ENCODE measurements at places on chromosomes 7 and 10.

GRCh38 chr10:3844491-3845025 is 59.5 kb upstream of the KLF6 start:
- no peak for DNase-seq

GRCh38 chr7:30468791-30469190 is 9.8 kb downstream of the NOD1 start:
- DNase-seq, result no peak

DNA sequence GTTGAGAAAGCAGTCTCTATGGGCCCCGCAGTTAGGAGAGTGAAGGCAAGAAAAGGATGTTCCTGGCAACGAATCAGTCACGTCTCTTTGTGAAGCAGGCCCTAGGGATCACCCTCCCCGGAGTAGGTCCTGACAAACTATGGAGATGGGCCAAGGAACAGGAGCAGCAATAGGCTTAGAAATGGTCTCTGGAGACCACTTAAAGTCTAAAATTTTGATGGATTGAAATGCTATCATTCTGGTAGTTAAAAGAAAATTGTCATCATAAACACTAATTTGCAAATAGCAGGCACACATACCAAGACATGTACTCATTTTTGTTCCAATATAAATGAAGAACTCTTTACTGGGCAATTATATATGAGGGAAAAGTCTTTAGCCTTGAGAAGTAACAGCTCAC is 123.5 kb downstream of the ITGB8 start:
- no peak for DNase-seq

GRCh38 chr10:19652750-19653149 is 163.5 kb upstream of the PLXDC2 start:
- DNase-seq, result no peak

GRCh38 chr7:12554351-12554750 is 16.2 kb upstream of the SCIN start:
- no peak for DNase-seq

DNA sequence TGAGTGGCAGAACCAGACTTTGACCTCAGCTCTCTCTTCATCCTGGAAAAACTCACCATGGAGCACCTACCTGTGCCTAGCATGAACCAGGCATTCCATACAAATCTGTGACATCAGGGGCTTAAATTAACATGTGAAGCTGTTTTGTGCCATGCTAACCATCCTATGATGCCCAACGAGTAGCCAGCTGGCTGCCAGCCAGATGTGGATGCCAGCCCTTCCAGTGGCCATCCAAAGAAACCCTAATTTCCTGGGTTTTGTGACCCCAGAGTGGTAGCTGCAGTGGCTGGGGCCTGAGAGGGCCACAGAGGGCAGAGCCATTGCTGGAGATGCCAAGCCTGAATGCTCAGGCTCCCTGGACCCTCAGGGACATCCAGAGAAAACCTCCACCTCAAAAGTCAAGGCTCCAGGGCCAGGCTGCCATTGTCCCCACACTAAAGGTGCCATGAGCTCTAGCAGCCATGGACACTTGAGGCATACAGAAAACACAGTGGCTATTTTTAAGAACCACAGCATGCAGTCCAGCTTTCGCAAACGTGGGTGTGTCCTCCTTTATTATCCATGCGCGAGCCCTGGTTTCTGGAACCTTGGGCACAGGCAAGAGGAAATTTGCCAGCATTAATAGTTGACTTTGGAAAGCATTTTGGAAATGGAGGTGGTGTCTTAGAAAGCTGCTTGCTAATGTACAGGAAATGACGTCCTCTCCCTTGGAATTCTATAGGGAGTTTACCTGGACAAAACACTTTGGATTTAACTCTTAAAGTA is 6.0 kb downstream of the CPXM2 start:
- DNase-seq, result no peak

DNA sequence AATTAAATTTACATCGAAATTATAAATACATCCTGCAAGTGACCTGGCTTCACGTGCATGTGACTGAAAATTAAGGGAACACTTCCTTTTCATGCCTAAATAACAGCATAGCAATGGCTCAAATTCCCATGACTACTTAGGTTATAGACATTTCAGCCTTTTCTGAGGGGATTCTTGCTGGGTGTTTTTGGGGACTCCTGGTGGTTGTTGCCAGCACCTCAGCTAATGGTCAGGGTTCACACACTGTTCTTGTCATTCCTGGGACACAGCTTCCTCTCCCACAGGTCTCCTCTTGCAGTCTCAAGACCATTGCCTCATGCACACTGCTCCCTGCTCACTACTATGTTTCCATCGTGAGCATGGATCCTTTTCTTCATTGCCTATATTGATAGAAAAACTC is 148.9 kb upstream of the GLI3 start:
- no peak for DNase-seq

GRCh38 chr10:5814110-5815107 is 1.2 kb upstream of the GDI2 start:
- peak; percentile 5 for DNase-seq

GRCh38 chr10:59047180-59047579 is 129.3 kb upstream of the PHYHIPL start:
- DNase-seq, result no peak

DNA sequence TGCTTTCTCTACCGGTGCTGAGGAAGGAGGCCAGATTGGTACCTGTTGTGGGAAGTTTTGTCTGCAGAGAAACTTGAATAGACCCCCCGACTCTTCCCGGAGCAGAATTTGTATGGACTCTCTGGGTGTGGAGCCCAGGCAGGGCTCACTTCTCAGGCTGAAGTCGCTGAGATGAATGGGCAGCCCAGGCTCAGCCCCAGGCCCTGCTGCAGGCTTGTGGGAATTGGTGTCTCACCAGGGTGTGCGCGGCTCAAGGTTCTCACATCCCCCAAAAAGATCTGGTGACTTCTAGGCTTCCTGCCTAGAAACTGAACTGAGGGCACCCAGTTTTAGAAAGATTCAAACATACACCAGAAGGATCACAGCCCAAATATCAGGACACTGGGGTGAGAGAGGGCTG is 103.5 kb downstream of the NEURL1 start:
- no peak for DNase-seq

DNA sequence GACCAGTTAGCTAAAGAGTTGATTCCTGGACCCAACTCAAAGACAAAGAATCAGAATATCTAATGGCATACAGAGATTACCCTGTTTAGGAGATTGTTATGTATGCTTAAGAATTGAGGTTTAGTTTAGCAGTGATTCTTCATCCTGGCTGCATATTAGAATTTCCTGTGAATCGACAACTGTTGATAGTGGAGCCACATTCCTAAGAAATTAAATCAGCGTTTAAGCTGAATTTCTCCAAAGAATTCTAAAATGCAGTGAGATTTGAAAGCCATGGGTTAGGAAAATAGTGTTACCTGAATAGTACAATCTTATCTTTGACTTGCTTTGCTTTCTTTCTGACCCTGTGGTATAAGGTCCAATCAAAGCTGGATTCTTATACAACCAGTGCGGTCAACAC is 16.4 kb upstream of the FERD3L start:
- no peak for DNase-seq

GRCh38 chr7:134465491-134465890 is 6.6 kb upstream of the AKR1B1 start:
- no peak for DNase-seq

- no peak for DNase-seq
These were observed 245.9 kb upstream of the PODXL start for GRCh38 chr7:131802195-131802864.

- DNase-seq, result no peak
These were observed 1.8 kb downstream of the FRMPD2 start for GRCh38 chr10:48272682-48273081.

GRCh38 chr7:1738511-1738910 is 68.4 kb downstream of the ELFN1 start:
- no peak for DNase-seq

GRCh38 chr7:102912742-102913141 is at the start of gene LRRC17:
LRRC17 (plus strand) TSS chr7:102913000; CDS start chr7:102933914, 20,914 bp downstream.
- peak; percentile 82 for DNase-seq

DNA sequence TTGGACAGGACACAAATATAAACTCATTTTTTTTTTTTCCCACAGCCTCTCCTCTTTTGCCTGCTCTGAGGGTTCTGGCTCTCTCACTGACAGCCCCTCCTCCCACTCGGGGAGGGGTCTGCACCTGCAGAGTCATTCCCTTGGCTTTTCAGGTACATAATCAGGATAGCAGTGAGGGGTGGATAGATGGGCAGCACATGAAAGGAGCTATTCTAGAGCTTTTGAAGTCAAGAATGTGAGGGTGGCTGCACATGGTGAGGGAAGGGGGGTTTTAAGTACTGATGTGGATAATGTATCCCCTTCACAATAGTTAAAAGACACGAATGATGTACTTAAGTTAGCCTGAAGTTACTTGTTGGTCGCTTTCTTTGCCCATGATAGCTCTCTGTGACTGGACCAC is 76.2 kb downstream of the CFAP58 start:
- no peak for DNase-seq

- no peak for DNase-seq
These were observed 3.2 kb downstream of the OPN4 start for GRCh38 chr10:86657396-86658011.

DNA sequence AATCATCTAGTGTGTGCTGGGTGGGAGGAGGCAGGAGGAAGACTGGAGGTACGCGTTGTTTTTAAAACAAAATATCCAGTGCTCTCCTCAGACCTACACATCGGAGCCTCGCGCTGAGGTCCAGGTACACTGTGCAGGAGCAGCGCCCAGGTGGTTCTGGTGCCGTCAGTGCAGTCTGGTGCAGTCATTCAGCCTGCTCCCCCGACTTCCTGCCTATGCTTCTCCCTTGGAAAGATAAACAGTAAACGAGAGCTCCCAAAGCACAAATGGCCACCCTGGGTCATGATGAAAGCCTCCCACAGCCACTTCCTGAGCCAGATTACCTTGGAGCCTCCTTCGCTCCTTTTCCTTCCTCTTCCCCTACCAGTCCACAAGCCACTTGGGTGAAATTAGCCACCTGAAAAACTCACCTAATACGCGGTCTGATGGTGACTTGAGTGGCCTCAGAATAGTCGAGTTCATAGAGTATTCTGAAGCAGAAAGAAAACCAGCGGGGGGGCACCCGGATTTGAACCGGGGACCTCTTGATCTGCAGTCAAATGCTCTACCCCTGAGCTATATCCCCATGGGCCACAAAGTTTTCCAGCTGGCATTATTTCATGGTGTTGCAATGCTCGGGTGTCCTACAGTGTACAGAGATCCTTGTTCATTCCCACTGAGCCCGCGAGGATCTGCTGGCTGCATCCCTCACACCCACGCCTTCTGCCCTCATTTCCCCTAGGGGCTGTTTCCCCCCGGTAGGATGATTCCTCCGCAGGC is 82.5 kb downstream of the ZNF467 start:
- DNase-seq, result peak; percentile 89

- no peak for DNase-seq
These were observed 17.3 kb downstream of the CAMK2B start for GRCh38 chr7:44307905-44308595.

DNA sequence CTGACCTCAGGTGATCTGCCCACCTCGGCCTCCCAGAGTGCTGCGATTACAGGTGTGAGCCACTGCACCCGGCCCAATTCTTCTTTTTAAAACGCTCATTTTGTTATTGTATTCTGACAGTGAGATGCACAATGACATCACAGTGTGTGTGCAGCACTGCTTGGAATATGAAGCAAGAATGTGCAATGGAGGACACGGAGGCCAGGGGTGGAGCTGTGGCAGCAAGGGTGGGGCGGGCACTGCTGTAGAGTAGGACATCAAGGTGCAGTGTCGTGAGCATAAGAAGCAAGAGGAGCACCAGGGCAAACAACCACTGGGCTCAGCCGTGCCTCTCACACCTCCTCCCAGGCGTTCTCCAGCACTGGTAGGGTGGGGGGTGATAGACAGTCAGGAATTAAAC is 26.8 kb upstream of the GRID1 start:
- no peak for DNase-seq

DNA sequence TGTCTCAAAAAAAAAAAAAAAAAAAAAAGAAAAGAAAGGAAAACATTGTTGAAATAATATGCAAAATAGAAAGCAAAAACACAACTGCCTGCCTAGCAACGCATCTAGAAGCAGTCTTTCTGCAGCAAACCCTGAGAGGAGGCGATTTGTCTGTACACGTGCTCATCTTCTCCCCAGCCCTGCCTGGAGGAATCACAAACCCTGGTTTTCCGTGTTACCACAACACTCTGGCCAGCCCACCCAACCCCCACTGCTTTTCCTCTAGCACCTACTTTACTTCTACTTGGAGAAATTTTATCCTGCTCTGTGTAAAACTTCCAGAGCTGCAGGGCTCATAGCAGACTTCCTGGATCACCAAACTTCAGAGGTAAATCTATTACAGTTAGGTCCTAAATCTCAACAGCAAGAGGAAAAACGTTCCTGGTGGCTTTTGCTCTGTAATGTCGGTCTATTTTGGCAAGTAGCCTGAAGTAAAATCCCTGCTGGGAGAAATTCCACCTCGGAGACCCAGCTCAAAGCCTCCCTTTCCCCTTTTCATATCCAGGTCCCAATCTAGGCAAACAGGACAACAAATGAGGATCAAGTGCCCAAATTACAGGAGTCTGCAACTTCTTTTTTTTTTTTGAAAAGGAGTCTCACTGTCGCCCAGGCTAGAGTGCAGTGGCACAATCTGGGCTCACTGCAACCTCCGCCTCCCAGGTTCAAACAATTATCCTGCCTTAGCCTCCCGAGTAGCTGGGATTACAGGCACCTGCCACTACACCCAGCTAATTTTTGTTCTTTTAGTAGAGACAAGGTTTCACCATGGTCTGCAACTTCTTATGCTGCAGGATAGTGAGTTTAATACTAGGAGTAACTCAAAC is 91.6 kb downstream of the DNMBP start:
- peak; percentile 46 for DNase-seq

DNA sequence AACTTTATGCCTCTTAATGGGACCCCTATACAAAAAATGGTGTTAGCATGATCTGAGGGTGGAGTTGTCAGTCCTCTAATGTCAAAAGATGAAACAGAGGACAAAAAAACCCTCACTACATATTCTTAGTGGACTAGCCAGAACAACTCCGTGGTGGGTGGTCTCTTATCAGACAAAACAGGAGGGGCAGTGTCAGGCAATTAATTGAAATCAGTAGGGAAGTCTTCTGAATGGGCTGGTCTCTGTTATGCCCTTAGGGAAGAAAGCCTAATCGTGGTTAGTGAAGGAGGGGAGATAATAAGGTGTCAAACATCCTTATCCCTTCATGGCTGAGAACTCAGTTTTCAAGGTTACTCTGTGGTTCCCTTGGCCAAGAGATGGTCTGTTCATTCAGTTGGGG is 909.4 kb downstream of the GRID1 start:
- no peak for DNase-seq

GRCh38 chr7:155701972-155702544 is 57.6 kb downstream of the RBM33 start:
- no peak for DNase-seq

- no peak for DNase-seq
These were observed 12.8 kb upstream of the HERC4 start for GRCh38 chr10:68087685-68088401.

Data from fibroblast of skin of scalp (primary cell).